ENCODE measurements at places on chromosomes 16 and 17.

GRCh38 chr16:83269048-83269447, 538.7 kb upstream of the HSBP1 start:
- DNase-seq: no peak

- no peak for DNase-seq
Observed at GRCh38 chr16:69314534-69314933, 3.4 kb downstream of the VPS4A start.

- DNase-seq: no peak
Observed at GRCh38 chr17:69282002-69282401, 44.9 kb downstream of the ABCA5 start.

DNA sequence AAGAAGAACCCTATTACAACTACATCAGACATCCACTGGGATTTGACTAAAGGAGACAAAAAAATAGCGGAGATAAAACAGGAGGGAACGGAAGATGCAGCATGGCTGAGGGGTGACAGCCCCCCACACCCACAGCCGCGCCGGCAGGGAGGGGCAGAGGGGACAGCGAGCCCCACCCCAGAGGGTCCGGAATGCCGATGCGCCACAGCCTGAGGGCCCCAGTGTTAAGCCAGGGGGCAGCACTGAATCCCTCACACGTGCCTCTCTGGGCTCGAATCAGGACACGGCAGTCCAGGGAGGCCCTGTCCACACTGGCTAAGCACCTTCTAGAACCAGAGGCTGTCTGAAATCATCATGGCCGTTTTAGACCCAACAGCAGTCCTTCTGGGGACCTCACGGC, 18.8 kb downstream of the MAP1LC3B start:
- DNase-seq: no peak

DNA sequence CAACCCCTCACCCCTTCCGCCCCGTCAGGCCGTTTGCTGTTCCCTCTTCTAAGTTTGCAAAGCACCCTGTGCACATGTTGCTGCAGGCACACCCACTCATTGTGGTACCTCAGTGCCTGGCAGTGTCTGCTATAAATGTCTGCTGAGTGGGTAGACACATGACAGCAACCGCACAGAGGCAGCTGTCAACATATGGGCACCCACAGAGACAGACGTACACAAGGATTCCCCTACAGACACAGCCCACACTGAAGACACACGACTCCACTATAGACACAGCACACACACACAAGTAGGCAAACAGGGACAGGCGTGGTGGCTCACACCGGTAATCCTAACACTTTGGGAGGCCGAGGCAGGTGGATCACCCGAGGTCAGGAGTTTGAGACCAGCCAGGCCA, 17.8 kb upstream of the CRK start:
- DNase-seq: no peak

- peak; percentile 45 for DNase-seq
Observed at GRCh38 chr17:39926588-39927100, 757 bp downstream of the ORMDL3 start.

DNA sequence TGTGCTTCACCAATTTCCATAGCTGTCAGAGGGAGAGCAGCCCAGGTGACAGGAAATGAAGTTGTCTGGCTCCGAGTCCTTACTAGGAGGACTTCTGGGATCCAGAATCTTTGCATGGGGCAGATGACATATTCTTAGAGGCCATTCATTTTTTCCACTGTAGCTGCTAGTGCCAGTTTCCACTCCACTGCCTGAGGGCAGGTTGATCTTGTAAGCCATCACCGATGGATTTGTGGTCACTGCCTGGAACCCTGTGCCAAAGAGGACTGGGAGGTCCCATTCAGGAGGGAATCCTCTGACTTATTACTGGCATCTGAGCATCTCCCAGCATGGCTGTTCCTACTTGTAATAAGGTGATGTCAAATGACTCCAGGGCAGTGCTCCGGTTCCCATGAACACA, 144.1 kb upstream of the KCNJ18 start:
- DNase-seq: no peak

DNA sequence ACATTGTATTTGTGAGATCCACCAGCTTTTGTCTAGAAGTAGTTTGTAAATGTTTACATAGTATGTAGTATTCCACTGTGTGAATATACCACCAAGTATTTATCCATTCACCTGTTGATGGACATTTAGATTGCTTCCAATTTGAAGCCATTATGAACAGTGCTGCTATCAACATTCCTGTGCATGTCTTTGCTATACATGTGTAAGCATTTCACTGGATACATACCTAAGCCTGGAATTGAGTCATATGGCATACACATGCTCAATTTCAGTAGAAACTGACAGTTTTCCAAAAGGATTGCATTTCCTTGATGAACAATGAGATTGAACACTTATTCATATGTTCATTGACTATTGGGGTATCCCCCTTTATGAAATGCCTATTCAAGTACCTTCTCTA, 540.6 kb upstream of the SOX9 start:
- DNase-seq: no peak

GRCh38 chr16:24123275-24123674, 132.9 kb upstream of the CACNG3 start:
- no peak for DNase-seq

DNA sequence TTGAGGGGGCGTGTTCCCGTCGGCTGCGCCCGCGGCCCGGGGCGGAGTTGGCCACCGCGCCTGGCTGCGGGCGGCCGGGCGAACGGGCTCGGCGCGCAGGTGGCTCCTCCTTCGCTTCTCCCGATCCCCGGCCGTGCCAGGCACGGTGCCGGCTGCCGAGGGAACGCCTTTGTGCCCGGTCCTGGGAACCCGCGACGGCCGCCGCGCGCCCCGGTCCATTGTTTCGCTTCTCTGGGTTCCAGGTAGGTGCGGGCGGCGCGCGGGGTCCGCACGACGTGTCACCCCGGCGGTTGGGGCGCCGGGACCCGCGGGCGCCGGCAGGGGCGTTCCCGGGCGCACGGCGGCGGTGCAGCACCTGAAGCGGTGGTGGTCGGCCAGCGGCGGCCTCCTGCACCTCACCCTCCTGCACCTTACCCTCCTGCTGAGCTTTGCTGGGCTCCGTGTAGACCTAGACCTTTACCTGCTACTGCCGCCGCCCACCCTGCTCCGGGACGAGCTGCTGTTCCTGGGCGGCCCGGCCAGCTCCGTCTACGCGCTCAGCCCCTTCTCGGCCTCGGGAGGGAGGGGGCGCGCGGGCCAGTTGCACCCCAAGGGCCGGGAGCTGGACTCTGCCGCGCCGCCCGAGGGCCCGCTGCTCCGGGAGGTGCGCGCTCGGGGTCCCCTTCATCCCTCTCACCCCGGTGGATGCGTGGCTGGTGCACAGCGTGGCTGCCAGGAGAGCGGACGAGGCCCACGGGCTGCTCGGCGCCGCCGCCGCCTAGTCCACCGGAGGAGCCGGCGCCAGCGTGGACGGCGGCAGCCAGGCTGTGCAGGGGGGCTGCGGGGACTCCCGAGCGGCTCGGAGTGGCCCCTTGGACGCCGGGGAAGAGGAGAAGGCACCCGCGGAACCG, 99.9 kb downstream of the EFCAB13 start:
- DNase-seq: no peak

DNA sequence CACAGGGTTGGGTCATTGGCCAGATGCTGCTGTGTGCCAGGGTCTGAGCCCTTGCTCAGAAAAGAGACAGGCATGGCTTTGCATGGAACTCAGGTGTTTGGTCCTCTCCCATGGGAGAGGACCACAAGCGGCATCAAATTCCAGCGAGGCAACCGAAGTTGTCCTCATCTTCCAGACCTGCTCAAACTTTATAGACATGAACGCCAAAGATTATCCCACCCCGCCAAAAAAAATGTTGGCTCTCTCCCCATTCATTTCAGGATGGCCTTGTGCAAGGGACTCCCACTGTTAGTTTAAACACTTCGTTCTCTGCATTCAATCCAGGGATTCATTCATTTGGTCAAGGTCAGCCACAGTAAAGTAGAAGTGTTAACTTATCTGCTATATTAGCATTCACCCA, 360.8 kb upstream of the ZFHX3 start:
- no peak for DNase-seq

DNA sequence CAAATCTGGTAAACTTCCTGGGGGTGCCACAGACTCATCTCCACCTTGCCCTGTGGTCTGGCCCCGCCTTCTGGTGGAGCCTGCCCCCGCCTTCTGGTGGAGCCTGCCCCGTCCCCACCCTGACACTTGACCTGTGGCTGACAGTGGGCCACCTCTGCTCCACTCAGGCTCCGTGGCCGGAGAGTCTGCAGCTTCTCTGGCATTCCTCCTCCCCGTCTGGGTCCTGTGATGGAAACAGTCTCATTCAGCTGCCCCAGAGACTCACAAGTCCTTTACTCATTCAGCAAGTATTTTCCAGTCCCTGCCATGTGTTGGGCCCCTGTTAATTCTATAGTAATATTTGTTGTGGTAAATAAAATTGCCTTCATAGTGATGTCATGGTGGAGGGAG, 21.0 kb upstream of the G6PC1 start:
- DNase-seq: no peak

- DNase-seq: no peak
Observed at GRCh38 chr16:89565256-89565505, 4.7 kb downstream of the RPL13 start.

GRCh38 chr17:59361916-59362810, 30.7 kb downstream of the YPEL2 start:
- DNase-seq: no peak

GRCh38 chr16:20301840-20302239, 25.5 kb downstream of the GP2 start:
- DNase-seq: no peak

DNA sequence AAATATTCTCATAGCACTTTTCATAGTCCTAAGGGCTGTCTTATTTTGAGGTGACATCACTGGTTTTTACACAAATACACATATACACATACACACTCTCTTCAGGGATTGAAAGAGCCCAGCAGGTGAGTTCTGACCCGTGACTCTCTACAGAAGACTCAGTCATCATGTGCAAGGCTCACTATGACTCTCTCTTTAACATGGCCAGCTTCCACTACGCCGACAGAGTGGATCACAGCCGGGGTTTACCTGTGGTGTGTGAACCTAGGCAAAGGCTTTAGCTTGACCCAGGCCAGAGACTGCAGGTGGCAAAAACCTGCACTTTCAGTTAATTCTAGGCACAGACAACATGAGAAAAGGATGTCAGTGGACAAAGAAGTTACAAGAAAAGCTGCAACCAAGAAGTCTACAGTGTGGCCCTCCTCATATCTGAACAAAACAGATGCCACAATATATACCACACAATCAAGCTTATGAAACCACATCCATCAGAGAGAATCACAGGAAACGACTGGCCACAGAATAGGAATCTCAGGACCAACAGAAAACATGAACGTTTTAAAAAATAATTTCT, 56.5 kb downstream of the CYTH1 start:
- no peak for DNase-seq

DNA sequence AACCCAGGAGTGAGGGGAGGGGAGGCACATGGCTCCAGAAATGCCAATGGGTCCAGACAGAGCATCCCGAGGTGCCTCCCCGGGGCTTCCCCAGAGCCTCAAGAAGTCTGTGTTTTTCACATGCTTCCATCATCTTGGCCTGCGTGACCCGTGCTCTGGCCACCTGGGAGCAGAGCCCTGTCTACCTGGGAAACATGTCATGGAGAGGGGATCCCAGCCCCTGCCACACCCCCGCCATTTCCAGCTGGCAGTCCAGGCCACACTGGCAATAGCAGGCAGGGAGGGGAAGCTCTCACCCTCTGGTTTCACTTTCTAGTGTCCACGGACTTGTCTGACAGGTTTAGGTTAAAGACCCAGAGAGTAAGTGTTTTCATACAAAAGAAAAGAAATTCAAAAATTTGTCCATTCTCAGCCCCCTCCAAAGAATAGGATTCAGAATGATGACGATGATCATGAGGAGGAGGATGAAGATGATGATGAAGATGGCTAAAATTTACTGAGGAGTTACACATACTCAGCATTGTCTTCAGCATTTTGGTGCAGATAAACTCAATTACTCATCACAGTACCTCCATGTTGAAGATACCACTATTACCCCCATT, 9.0 kb downstream of the SMIM5 start:
- DNase-seq: no peak

DNA sequence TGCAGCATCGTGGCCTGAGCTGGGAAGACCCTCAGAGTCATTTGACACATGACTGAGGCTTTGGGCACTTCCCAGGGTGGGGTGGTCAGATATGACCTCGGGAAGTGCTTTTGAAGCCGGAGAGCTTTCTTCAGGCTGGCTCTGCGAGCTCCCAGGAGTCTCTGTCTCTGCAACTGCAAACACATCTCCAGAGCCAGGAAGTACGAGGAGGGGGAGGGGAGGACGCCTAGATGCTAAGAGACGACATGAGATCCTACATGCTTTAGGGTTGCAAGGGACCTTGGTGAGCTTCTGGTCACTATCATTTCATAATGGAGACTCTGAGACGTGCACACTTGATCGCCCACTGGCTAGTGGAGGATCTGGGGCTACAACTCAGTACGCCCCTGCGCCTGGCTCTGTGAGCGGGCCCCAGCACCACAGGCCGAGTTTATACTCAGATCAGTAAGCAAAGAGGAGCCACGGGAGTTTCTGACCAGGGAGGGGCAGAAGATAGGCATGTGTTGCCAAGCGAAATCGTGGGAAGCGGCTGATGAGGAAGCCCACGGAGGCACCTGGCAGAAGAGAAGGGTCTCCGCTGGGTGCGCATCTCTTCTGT, 527 bp upstream of the MGAT5B start:
- no peak for DNase-seq

DNA sequence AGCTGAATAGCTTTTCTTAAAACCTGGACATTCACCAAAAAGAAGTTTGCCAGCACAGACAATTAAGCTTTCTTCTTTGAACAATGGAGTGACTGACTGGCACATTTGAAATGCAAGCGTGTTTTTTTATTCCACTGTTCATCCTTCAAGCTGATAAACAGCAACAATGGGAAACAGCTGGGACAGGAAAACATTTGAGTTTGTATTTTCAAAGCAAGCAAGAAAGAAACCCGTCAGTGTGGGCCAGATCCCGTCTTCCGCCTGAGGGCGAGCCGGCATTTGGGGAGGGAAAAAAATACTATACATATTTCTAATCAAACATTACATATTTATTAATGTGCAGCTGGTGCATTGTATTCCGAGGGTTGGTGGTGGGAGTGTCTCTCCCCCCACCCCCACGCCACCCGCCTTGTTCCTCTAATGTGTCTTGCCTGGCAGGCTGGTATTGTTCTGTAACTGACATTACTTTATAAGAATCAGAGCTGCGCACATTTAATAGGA, 94.3 kb downstream of the CYLD start:
- no peak for DNase-seq

- no peak for DNase-seq
Observed at GRCh38 chr16:70663524-70664324, 17.4 kb downstream of the IL34 start.

GRCh38 chr17:71963351-71963750, 157.5 kb upstream of the SOX9 start:
- DNase-seq: no peak

DNA sequence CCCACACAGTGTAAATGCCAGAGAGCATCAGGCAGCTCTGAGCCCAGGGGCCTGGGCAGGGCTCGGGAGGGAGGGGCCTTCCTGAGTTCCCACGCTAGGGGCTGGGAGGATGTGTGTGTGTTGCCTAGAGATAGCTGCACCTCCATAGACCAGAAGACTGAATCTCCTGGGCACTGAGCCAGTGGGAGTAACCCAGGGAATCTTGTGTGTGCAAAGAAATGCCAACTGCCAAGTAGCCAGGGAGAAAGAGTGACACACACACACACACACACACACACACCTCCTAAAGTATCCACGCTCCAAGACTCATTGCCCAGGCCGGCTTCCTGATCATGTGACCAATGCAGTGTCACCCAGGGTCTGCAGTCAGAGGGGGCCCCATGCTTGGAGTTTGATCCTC, 166.2 kb upstream of the RPL38 start:
- DNase-seq: no peak

Measured in AML-193 (cell line).